Activated CD4-positive, alpha-beta T cell treated with anti-CD3 and anti-CD28 coated beads for 4 hours (primary cell): ENCODE measurements at places on chromosomes 3 and 15.

DNA sequence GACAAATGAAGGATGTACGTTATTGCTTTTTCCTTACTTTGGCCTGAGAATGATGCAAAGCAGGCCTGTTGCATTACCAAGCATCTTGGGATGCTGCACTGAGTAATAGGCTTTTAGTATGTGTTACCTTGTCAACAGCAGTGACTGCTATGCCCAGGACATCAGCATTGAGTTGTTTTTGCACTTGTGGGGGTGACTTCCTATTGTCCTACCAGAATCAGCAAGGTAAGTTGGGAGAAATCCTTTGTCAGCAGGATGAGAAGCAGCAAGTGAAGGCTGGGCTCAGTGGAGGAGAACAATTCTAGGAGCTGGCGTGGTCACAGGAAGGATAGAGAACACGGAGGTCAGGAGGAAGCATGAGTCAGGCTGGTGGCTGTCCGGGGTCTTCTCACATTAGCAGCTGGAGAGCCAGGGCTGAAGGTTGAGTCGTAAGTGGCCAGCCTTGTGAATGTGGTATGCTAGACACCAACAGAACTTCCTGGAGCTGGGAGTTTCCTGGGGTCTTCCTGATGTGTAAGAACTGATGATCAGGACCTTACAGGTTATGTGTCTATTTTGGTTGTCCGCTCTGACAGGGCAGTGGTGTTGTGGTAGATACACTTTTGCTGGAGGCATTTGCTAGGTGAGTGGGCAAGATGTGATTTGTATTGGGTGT lies 142.7 kb downstream of the FNDC3B start:
- no peak for DNase-seq

DNA sequence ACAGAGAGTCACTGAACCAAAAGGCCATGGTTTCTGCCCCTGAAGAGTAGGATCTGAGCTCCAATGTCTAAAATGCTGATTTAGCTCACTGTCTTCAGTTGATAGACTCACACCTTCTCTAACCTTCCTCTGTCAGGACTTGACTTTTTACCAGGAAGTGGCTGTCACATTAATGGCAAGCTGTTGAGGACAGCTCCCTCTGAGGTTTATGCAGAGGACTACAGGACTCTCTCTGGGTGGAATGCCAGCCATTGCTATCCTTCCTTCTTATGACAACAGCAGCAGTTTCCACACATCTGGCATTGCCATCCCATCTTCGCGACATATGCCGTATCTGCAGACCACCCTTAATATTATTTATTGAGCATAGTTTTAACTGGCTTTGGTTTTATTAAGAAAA lies 103.8 kb upstream of the PRICKLE2 start:
- DNase-seq: no peak

DNA sequence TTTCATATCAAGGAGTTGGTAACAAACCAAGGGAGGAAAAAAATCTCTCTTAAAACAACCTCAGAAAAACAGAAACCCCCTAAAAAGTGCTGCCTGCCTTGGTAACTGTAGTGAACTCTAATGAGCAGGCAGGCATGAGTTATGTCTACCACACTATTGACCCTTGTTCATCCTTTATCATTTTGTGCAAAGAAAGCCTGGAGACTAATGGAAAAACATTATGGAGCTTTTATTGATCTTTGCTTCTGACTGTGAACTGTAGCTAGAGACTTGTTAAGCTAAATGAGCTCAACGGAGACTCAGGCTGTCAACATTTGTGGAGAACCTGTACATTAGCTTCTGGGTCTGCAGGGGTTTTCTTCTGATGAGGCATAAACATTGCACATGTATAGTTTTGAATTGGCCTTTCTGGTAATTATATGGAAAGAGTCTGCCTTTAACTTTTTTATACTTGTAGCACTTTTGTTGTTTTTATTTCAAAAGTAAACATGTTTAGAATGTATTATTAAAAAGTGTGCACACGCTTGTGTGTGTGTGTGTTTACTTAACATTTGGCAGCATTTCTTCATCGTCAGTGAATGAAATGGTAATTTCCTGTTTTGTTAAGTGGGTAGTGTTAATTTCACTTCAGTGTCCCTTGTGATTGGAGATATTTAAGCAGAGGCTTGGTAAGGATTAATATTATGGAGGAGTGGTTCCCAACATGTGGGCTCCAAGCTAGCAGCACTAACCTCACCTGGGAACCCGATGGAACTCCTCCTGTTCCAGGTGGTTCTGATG lies 15.9 kb upstream of the SPTSSB start:
- DNase-seq: no peak

DNA sequence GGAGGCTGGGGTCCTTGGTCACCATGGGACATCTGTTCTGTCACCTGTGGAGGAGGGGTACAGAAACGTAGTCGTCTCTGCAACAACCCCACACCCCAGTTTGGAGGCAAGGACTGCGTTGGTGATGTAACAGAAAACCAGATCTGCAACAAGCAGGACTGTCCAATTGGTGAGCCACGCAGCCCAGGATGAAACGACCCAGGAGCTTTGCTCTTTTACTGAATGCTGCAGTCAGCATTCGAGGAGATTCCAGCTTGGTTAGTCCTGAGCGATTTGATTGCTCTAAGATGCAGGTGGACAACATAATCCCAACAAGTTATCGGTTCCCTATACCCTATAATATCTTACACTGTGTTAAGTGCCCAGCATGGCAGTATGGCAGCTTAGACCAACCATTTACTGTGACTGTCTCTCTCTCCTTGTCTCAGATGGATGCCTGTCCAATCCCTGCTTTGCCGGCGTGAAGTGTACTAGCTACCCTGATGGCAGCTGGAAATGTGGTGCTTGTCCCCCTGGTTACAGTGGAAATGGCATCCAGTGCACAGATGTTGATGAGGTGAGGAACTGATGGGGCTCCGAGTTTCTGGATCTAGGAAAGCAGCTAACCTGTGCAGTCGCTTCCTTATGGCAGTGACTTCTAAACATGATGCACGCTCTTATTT lies 7.8 kb downstream of the THBS1 start:
- no peak for DNase-seq

DNA sequence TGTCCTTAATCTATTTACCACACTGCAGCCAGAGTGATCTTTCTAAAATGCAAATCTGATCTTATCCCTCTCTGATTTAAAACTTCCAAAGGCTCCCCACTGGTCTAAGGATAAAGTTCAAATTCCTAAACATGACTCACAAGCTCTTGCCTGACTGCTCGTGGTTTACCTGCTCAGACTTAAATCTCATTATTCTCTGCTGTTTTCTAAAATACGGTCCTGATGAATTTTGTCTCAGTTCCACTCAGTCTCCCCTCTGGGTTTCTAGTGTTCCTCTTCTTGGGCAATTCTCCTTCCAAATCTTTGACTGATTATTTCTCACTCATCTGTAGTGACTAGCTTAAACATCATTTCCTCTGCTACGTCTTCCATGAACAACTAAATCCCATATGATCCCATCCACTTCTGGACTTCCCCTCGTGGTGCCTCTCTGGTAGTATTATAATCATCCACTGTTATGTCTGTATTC lies 108.3 kb downstream of the P3H2 start:
- no peak for DNase-seq

GRCh38 chr3:187909866-187910265 lies 164.6 kb upstream of the BCL6 start:
- DNase-seq: no peak

- DNase-seq: peak; percentile 27
Observed at GRCh38 chr15:51731549-51732267, 5.7 kb downstream of the LYSMD2 start.

DNA sequence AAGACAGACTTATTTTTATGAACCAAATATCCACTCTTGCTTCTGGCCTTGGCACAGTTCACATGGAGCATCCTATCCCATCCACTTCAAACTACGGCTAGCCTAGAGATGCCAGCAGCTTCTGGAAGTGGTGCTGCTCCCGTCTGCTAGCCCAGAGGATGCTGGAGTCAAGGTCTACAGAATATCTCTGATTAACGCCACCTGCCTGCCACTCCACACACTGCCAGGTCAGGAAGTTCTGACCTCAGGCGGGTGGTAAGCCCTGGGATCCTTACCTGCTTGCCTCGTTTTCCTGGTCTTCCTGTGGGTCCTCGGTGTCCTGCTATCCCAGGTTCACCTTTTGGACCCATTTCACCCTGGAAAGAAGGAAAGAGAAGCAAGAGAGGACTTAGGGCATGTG lies 42.9 kb downstream of the EAF1 start:
- DNase-seq: no peak

DNA sequence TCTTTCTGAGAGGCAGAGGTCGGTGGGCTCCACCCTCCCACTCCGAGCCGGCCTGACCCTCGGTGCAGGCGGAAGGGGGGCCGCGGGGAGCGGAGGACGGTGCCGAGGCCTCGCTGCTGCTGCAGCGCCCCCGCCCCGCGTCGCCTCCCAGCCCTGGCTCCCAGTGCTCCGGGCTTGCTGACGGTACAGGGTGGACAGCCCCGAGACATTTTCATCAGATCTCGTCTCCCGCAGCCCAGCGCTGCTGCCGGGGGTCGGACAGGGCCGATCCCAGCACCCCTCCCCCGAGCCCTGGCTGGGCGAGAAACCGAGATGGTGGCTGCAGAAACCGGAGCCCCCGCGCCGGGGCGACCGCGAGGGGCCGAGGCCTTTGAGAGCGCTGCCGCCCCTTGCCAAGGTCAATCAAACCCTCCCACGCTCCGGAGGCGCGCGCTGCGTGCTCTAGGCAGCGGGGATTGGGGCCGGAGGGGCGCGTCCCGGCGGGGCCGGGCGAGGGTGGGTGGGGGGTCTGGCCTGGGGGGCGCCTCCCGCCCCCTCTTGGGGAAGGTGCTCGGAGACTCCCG lies 42.5 kb downstream of the EPHB3 start:
- DNase-seq: no peak

DNA sequence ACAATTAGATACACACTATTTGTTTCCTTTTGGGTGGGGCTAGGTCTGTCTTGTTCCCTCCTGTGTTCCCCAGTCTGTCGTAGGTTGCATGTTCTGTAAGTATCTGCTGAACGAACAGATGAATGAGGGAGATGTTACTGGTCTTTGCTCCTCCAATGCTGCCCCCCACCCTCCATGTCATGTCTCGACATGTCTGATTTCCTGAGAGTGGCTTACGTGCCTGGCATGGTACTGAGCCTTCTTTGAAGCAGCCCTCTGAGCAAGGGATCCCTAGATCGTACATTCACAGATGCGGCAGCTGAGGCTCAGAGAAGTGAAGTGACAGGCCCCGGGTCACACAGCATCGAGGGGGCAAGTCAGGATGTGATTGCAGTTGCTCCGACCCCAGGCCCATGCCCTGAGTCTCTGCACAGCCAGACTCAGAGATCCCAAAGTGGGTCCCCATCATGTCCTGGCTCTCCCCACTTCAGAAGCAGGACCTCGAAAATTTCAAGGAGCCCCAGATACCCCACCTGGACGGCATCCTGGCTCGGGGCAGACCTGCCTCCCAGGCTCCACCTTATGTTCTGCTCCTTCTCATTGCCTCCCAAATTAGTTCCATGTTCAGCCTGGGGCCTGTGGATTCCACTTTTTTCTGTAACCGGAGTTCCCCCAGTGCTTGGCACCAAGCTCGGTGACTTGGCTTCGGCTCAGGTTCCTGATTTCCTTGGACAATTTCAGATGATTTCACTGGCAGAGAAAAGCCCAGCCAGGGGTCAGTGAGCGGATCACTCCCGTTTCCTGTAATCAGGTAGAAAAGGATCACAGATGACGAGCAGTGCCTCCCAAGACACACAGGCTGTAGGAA lies 24.7 kb downstream of the GOLGA6L2 start:
- DNase-seq: no peak

GRCh38 chr3:69189487-69189886 lies 67.1 kb upstream of the LMOD3 start:
- DNase-seq: no peak

DNA sequence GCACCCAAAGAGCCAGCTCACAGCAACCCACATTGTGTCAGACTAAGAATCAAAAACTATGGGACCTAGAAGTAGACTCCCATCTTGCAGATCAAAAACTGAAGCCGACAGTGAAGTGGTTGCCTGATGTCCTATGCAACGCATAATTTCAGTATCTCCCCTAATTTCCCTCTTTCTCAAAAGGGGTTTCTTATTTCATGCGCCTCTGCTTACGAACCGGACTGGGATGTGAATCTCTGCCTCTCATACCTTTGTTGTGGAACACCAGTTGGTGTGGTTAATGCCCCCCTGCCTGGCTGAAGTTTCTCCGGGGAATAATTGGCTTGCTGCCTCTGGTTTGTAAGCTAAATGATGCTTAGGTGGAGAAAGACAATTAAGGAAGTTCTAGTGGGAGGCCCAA lies 514 bp upstream of the FAM174B start:
- no peak for DNase-seq

GRCh38 chr3:101849714-101850245 lies 466 bp downstream of the NFKBIZ start:
- peak; percentile 62 for DNase-seq

DNA sequence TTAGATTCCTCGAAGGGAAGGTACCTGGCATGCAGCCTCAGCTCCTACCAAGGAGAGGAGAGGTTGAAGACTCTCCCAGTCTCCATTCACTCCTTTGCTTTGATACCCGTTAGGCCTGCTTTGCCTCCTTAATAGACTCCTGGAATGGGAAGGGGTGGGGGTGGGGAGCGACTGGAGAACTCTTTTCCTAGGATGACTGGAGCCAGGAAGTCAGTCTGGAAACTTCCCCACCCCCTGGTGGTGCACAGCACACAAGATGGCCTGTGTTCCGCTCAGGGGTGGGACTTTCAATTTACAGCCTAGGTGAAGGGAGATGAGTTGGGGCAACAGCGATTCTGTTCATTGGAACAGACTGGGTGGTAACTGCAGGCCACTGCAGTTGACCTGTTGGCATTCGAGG lies 21.4 kb upstream of the CELF6 start:
- no peak for DNase-seq

DNA sequence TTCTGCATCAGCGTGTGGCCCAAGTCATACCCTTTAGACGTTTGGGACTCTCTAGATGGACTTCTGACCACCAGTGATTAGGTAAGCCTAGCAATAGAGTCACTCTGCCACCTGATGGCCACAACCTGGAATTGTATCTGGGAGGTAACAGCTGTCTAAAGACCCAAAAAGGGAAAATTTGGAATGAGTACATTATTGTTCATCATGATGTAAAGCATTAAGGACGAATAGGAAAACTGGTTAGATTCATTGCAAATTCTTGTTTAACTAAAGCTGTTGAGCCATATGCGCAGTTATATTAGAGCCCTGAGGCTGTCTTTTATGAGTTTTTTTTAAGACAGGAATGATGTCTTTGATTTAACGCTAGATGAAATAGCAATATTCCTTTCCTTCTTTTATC lies 63.6 kb downstream of the FAM81A start:
- no peak for DNase-seq

- no peak for DNase-seq
Observed at GRCh38 chr3:97885931-97886824, 64.4 kb downstream of the CRYBG3 start.

DNA sequence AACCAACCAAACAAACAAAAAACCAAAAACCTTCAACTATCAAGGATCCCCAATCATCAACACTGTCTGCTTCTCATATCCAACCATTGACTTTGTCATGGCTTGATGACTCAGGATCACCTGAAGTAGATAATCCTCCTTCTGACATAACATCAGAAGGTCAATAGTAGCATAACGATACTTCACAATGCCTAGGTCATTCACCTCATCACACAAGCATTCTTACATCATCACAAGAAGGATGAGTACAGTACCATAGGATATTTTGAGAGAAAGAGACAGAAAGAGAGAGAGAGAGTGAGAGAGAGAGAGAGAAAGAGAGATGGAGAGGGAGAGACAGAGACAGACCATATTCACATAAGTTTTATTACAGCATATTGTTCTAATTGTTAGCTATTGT lies 42.1 kb downstream of the SPATA16 start:
- no peak for DNase-seq
